ENCODE measurements at places on chromosomes 11 and 22. TPM values are rescaled to one million over a fixed set of nuclear protein-coding genes. Genes with fewer than 3 reads are reported as not detected.

DNA sequence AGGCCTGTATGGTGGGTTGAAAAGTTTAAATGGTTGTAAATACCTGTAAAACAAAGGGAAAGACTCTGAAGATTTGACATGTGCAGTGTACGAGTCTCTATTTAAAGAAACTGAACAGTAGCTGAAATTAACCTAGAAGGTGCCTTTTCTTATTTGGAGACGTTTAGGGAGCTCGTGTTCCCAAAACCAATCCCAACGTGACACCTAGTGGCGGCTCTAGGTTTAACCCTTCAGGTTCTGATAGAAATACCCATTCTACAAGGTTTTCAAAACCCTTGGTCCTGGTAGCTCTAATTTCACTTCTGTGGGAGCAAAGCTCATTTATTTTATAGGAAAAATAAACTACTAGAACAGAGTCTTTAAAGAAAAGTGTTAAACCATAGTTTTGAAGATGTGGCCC is 258.3 kb downstream of the LRRC4C start:
- no peak overlapping the region for H3K27ac ChIP-seq
- no peaks in the 10 kb centered on the region for H3K27me3 ChIP-seq
- H3K4me3 ChIP-seq = no peak overlapping the region
- no peaks in the 10 kb centered on the region for H3K4me1 ChIP-seq

DNA sequence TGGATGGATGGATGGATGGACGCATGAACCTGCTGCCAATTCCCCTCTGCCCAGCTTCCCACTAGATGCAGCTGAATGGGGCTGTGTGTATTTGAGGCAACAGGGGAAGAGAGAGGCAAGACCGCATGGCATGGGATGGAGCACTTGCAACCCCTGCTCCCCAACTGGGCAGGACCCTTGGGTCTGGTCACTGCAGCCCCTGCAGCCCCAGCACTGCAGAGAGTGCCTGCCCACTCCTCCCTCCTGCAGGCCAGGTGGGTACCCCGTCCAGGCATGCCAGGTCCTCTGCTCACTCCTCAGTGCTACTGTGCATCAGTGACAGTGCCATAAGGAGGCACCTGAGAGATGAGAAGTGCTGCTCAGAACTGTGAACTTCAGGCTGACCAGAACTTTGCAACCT is 40.3 kb downstream of the OSBPL5 start:
- DNase-seq = no peak
- no peak overlapping the region for H3K4me3 ChIP-seq
- H3K4me1 ChIP-seq = peaks cover 6% of the 10 kb centered on the region

Gene ZBTB16
- total RNA-seq = not detected

Gene MS4A6E
- not detected for total RNA-seq

Gene SMTNL1
- not detected for total RNA-seq

GRCh38 chr22:30781271-30781875 is 86.7 kb downstream of the OSBP2 start:
- H3K27me3 ChIP-seq = no peaks in the 10 kb centered on the region
- no peaks in the 10 kb centered on the region for H3K4me1 ChIP-seq
- H3K27ac ChIP-seq = no peak overlapping the region
- no peaks in the 10 kb centered on the region for H3K36me3 ChIP-seq
- DNase-seq = no peak

Measured in Karpas-422 (cell line).